ENCODE measurements at places on chromosomes 3 and 15.

DNA sequence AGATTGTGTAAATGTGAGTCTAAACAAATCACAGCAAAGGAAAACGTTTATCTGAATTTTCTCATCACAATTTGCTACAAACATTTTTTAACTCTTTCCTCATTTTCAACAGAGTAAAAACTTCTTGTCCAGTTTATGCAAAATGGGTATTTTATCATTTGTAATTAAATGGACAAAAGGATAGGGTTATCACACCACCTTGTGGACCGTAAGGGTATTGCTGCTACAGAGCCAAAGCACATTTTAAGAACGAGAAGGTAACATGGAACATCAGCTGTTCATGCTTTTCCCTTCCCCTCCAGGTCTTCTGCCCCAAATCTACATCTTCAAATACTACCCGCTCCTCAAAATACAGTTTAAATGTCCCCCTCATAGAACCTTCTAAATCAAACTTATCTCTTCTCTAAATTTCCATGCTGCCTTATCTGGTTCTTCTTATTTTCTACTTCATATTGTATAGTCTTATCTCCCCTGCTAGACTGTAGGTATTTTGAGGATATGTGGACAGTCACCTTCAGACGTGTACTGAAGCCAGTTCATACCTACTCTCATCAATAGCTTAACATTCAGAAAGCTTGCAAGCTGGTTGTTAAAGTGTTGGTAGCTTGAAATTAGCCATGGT, 12.8 kb upstream of the SETMAR start:
- DNase-seq: no peak
- no peak overlapping the region for H3K4me3 ChIP-seq
- no peaks in the 10 kb centered on the region for H3K27me3 ChIP-seq

- peaks cover 28% of the 10 kb centered on the region for H3K4me1 ChIP-seq
- H3K36me3 ChIP-seq: no peaks in the 10 kb centered on the region
- no peak overlapping the region for H3K27ac ChIP-seq
- DNase-seq: no peak
Observed at GRCh38 chr15:60424006-60424405, 26.2 kb upstream of the ANXA2 start.

DNA sequence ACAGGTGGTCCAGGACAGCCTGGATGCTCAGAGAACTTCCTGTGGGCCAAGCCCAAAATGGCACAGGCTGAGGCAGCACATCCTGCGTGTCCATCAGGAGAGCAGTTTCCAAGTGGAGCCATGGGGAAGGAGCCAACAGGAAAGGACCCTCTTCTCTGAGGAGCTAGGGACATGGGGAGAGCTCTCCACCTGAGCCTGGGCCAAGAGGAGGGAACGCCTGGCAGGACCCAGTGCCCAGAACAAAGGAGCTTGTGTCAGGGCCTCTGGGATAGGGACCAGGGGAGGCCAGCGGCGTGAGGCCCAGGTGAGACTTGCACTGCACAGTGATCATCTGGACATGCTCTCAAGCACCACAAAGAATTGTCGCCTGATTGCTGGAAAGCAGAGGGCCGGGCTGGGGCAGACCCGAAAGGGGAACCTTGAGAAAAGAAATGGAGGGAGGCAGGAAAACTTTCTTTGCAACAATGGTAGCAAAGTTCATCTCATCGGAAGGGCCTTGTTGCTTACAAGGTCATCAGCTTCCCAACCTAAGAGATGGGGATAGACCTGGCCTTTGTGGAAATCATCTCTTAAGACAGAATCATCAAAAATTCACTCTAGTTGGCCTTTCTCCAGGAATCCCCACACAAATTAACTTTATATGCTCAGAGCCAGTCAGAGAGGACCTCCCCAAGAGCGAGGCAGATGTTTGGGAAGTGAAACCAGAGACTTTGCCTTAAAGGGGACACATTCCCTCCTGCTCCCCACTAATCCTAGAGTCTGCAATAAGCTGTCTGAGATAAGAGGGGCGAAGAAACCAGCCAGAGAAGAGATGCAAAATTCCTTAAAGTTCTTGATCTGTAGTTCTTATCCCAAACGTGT, 47.7 kb upstream of the HES1 start:
- no peaks in the 10 kb centered on the region for H3K36me3 ChIP-seq
- no peak overlapping the region for H3K27ac ChIP-seq
- H3K4me1 ChIP-seq: peaks cover 7% of the 10 kb centered on the region
- DNase-seq: no peak
- H3K27me3 ChIP-seq: no peaks in the 10 kb centered on the region
- H3K4me3 ChIP-seq: no peak overlapping the region

DNA sequence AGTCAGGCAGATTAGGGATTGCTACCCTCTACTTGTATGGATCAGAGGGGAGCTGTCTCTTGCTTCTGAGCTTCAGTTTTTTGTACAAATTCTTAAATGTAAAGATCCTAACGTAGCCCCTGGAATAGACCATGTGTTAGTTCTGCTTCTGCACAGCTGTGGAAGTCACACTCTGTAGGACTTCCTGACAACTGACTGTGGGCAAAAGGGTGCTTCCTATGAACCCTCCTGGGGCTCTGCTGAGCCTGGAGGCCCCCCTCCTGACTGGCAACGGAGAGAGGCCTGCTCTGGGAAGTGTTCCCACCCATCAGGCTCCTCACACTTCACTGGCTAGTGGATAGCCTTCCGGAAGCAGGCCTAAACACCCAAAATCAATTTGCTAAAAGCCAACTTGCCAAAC, 131.0 kb downstream of the RPLP1 start:
- H3K4me3 ChIP-seq: no peak overlapping the region
- H3K36me3 ChIP-seq: no peaks in the 10 kb centered on the region
- peaks cover 8% of the 10 kb centered on the region for H3K4me1 ChIP-seq
- H3K27me3 ChIP-seq: no peaks in the 10 kb centered on the region
- H3K27ac ChIP-seq: no peak overlapping the region

GRCh38 chr3:31695280-31696008, 162.7 kb downstream of the STT3B start:
- no peak for DNase-seq
- H3K27ac ChIP-seq: no peak overlapping the region
- no peak overlapping the region for H3K4me3 ChIP-seq

- no peaks in the 10 kb centered on the region for H3K4me1 ChIP-seq
- H3K27ac ChIP-seq: no peak overlapping the region
- H3K36me3 ChIP-seq: no peaks in the 10 kb centered on the region
- no peak for DNase-seq
Observed at GRCh38 chr15:97791824-97792792, 168.4 kb upstream of the ARRDC4 start.

GRCh38 chr15:68278345-68278594, 725 bp downstream of the FEM1B start:
- H3K4me3 ChIP-seq: peak overlapping the region; percentile 74
- peak; percentile 79 for DNase-seq
- H3K27me3 ChIP-seq: no peaks in the 10 kb centered on the region
- no peaks in the 10 kb centered on the region for H3K36me3 ChIP-seq

DNA sequence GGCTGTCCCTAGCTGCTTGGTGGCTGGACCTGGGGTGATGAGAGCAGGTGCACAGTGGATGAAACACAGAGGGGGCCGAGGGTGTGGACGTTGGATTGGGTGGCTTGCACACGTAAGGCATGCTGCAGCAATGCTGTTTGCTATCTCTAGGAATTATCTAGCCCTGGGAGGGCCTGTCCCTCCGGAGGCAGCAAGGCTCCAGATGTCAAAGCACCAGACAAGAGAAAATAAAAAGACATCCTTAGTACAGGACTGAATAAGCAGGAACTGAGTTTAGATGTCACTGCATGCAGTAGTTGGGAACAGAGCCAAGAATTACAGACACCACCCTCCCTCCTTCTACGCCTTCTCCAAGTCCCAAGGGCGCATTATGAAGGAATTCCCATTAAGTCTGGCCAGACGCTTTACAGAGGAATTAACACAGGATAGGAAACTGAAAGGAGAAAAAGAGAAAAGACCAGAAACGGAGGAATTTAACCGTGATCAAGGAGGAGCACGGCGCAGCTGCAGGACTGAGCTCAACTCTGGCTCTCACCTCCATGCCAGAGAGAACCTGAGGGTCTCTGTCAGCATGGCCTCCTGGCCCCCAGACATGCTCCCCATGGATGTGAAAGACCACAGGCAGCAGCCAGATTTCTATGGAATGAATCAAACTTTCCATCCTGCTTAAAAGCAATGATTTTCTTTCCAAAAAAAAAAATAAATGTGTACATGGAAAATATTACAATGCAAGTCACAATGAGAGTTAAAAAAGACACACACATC, 13.8 kb downstream of the ATP10A start:
- H3K4me1 ChIP-seq: peaks cover 12% of the 10 kb centered on the region
- peak overlapping the region; percentile 97 for H3K27ac ChIP-seq
- peak overlapping the region; percentile 62 for H3K4me3 ChIP-seq
- H3K36me3 ChIP-seq: no peaks in the 10 kb centered on the region

DNA sequence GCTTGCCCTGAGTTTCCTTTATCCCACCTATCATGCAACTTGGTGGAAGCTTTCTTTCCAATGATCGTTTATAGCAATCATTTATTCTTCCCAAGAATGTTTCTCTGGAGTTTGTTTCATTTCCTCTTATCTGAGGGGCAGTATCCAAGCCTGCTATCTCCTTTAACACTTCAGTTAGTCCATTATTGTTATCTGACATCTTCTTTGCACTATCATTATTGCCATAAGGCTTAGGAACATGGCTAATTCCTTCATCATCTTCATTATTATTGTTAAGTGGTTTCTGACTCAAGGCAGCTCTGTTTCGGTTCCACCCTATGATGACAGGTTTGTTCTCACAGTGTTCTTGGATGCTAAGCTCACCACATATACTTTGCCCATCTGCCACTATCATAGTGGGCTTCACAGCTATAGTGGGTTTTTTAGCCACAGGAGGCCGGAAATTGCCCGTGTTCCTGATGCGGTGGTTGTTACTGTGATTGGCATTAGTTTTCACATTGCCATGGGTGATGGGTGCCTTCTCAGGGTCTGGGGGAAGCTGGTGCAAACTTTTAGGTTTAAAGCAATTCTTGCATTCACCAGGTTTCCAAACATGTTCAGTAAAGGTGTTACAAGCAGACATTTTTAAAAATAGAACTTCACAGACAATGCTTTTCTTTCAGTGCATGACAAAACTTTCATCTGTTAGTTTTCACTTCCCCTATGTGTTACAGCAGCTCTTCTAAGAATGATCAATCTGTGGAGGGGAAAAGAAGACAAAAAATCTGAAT, 110.6 kb upstream of the TSPAN3 start:
- no peak for DNase-seq
- H3K27me3 ChIP-seq: no peaks in the 10 kb centered on the region
- no peak overlapping the region for H3K27ac ChIP-seq
- H3K36me3 ChIP-seq: no peaks in the 10 kb centered on the region

DNA sequence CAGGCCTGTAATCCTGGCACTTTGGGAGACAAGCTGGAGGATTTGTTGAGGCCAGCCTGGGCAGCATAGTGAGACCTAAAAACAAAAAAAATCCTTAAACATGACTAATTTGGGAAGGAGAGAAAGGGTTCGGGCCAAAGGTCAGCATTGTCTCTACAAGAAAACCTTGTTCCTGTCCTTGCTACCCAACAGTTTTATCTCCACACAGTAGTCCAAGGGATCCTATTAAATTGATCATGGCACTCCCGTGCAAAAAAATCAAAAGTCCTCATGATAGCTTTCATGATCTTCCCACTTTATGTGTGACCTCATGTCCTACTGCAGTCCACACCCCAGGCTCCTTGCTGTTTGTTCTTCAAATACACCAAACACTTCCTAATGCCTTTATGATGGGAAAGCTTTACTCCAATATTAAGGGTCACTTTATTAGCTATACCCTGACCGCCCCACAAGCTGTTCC, 4.2 kb downstream of the RPL15 start:
- H3K4me3 ChIP-seq: no peak overlapping the region
- DNase-seq: no peak
- no peaks in the 10 kb centered on the region for H3K36me3 ChIP-seq
- H3K27me3 ChIP-seq: no peaks in the 10 kb centered on the region
- no peaks in the 10 kb centered on the region for H3K4me1 ChIP-seq
- no peak overlapping the region for H3K27ac ChIP-seq

DNA sequence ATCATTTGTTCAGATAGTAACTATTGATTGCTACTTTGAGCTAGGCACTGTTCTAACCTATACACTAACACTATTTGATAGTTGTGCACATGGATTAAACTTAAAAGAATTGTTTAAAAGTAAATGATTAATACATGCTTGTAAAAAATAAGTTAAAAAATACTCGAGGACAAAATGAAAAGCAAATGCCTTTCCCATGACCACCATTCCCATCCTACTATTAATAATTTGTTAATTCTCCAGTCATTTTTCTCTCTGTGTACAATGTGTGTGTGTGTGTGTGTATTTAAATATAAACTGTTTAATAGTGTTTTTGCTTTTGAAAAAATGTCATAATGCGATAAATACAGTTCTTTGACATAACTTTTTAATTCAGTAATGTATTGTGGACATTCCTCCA, 78.7 kb upstream of the KCNMB2 start:
- no peak overlapping the region for H3K27ac ChIP-seq
- no peak for DNase-seq
- no peaks in the 10 kb centered on the region for H3K27me3 ChIP-seq
- no peak overlapping the region for H3K4me3 ChIP-seq
- H3K4me1 ChIP-seq: peaks cover 4% of the 10 kb centered on the region

DNA sequence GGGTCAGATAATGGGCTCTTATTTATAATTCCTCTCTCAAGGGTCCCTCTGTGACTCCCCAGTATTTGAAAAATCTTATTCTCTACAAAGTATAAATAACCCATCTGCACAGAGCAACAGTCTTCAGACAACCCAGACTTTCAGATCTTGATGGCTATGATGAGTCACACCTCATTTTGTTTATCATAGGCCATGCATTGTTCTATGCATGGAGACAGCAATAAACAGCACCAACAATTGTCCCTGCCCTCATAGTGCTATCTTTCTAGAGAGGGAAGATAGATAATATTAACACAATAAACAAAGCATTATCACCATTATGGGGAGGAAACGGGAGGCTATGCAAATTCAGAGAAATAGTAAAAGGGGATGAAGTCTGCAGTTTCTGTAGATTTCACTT, 13.4 kb downstream of the FHIT start:
- H3K27ac ChIP-seq: no peak overlapping the region
- H3K27me3 ChIP-seq: no peaks in the 10 kb centered on the region
- no peak for DNase-seq

DNA sequence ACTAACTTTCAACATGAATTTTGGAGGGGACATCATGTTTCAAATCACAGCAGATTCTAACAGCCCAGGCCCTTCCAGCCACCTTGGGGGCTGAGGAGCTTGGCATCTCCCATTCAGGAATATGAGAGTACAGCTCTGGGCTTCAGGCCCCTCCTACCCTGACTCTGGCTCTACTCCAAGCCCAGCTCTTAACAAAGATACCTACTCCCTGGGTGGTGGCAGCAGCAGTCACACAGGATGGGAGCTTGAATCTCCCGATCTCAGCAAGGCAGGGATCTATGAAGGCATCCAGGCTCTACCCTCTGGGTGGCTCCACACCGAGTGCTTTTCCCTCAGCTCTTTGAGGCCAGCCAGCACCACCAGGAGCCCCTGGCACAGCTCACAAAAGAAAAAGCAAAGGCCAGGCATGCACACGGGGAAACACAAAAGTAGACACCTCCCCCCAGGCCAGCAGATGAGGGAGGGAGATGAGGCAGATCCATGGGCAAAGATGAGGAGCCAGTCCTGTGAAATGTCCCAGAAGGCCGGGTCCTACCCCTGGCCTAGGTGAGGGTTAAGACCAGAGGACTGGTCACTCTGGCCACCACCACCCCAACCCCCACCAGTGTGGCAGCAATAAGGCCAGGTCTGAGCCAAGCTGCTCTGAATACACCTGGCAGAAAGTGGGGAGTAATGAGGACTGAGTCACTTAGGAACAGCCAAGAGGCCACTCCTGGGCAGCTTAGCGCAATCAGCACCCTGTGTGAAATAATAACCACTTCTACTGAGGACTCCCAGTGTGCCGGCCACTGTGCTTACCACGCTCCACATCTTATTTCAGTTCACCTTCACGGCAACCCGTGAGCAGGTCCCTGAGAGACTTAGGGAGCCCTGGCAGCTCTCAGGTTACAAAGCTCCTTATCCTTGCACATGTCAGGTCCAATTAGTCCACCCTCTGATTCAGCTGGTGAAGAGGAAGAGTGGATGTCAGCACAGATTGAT, 24.3 kb downstream of the PLA2G4F start:
- H3K4me1 ChIP-seq: no peaks in the 10 kb centered on the region
- H3K27ac ChIP-seq: no peak overlapping the region
- DNase-seq: peak; percentile 28

Data from ascending aorta (tissue), 2 donors.